Osteocyte (in vitro differentiated cells): ENCODE measurements at places on chromosomes 7 and 10. TPM values are rescaled to one million over a fixed set of nuclear protein-coding genes. Genes with fewer than 3 reads are reported as not detected.

GRCh38 chr7:135980012-135980551 lies 2.9 kb upstream of the MTPN start:
- H3K27ac ChIP-seq, result no peak overlapping the region
- peaks cover 19% of the 10 kb centered on the region for H3K4me1 ChIP-seq
- H3K4me3 ChIP-seq, result no peak overlapping the region
- no peaks in the 10 kb centered on the region for H3K36me3 ChIP-seq

DNA sequence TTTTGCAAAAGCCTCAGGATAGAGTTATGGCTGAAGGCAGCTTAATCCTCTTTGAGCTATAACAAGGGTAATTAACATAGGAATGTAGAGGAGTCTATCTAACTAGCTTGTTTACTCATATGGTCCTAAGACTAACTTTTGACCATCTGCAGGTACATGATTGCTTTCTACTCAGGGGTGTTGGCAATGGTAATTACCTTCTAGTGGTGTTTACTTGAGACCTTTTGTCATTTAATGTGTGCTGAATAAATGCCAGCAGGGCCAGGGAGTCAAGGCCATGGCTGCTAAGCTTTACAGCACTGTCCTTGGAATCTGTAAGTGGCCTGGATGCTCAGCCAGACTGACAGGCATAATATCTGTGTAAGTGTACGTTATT lies 1325.0 kb downstream of the XPNPEP1 start:
- H3K4me3 ChIP-seq, result no peak overlapping the region
- no peak for DNase-seq
- H3K27ac ChIP-seq, result no peak overlapping the region
- H3K4me1 ChIP-seq, result no peaks in the 10 kb centered on the region

DNA sequence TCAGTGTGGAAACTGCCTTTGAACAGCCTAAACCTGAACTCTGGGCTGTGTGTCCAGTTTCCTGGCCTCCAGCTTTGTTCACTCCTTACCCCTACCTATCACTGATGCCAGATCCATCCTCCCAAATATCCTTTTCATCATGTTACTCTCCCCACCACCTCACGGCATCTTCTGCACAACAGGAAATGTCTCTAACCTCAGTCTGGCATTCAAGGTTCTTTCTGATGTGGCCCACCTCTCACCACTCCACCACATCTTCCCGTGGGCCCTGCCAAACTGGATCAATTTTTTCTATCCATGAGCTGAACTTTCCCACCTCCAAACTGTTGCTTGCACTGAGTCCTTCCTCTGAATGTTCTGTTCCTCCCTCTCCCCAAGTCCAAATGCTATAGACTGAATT lies 35.8 kb upstream of the MAP3K8 start:
- H3K4me3 ChIP-seq, result no peak overlapping the region
- H3K4me1 ChIP-seq, result peaks cover 16% of the 10 kb centered on the region
- no peak for DNase-seq

DNA sequence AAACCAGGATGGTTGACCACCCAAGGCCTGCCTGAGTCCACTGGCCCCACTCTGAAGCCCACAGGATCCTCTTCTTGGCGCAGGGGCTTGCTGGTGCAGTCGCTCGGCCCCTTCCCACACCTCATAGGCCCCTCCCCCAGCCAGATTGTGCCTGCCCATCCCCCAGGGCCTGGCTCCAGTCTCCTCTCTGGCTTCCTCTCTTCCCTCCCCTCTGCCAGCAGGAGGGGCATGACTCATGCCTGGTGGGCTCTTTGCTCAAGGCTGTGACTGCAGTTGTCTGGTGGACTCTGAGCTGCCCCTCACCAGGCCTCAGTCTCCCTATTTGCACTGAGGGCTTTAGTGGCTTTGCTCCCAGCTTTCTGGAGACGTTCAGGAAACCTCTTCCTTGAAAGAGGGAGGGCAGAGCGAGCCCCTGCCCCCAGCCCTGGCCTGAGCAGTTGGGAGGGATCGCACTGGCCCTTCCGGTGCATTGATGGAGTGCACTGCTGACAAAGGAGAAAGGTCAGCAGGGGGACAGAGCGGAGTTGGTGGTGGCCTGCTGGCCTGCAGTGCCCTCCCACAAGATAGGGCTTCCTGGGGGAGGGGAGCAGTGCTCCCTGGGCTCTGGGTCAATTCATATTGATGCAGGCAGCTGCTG lies 60.7 kb downstream of the ZMIZ1 start:
- no peak for DNase-seq
- no peaks in the 10 kb centered on the region for H3K27me3 ChIP-seq
- H3K36me3 ChIP-seq, result peaks cover 22% of the 10 kb centered on the region
- H3K27ac ChIP-seq, result peak overlapping the region; percentile 70

- no peaks in the 10 kb centered on the region for H3K27me3 ChIP-seq
- no peak overlapping the region for H3K4me3 ChIP-seq
- peaks cover 63% of the 10 kb centered on the region for H3K4me1 ChIP-seq
- peak overlapping the region; percentile 60 for H3K27ac ChIP-seq
Measured at GRCh38 chr10:28566458-28567015, 33.6 kb downstream of the WAC start.

DNA sequence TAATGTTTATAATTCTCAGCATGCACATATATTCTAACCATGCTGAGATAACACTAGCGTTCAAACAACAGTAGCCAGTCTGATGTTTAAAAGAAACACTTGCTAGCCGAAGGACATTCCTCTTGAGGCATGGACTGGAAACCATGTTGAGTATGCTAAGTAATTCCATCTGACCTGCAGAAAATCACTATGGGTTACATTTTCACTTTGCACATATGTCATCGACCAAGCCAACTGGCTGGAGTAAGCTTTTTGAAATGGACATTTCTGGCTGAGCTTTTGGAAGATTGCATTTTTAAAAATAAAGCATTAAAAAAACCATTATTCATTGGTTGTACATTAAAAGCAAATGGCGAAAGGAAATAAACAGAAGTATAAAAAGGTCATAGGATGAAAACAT lies 88.2 kb downstream of the BBS9 start:
- no peaks in the 10 kb centered on the region for H3K27me3 ChIP-seq
- no peak for DNase-seq
- no peak overlapping the region for H3K4me3 ChIP-seq
- H3K36me3 ChIP-seq, result peaks cover 14% of the 10 kb centered on the region
- H3K27ac ChIP-seq, result no peak overlapping the region
- H3K4me1 ChIP-seq, result peaks cover 4% of the 10 kb centered on the region

GRCh38 chr7:91249506-91250233 lies 14.6 kb upstream of the FZD1 start:
- no peak overlapping the region for H3K27ac ChIP-seq
- H3K4me3 ChIP-seq, result no peak overlapping the region
- no peaks in the 10 kb centered on the region for H3K27me3 ChIP-seq
- H3K36me3 ChIP-seq, result no peaks in the 10 kb centered on the region
- H3K4me1 ChIP-seq, result peaks cover 20% of the 10 kb centered on the region

- no peak for DNase-seq
- no peak overlapping the region for H3K4me3 ChIP-seq
- peaks cover 9% of the 10 kb centered on the region for H3K27me3 ChIP-seq
- H3K4me1 ChIP-seq, result no peaks in the 10 kb centered on the region
- H3K36me3 ChIP-seq, result no peaks in the 10 kb centered on the region
- no peak overlapping the region for H3K27ac ChIP-seq
Measured at GRCh38 chr10:26612151-26612915, 85.2 kb upstream of the PDSS1 start.

GRCh38 chr7:156897673-156898072 lies 4.7 kb upstream of the LMBR1 start:
- no peaks in the 10 kb centered on the region for H3K36me3 ChIP-seq
- H3K27me3 ChIP-seq, result no peaks in the 10 kb centered on the region
- H3K4me3 ChIP-seq, result no peak overlapping the region
- H3K27ac ChIP-seq, result no peak overlapping the region
- H3K4me1 ChIP-seq, result peaks cover 8% of the 10 kb centered on the region

GRCh38 chr10:112376396-112376790 lies 2.5 kb downstream of the ACSL5 start:
- no peak for DNase-seq
- no peaks in the 10 kb centered on the region for H3K36me3 ChIP-seq
- no peaks in the 10 kb centered on the region for H3K27me3 ChIP-seq
- H3K27ac ChIP-seq, result peak overlapping the region; percentile 76
- no peak overlapping the region for H3K4me3 ChIP-seq
- peaks cover 12% of the 10 kb centered on the region for H3K4me1 ChIP-seq

DNA sequence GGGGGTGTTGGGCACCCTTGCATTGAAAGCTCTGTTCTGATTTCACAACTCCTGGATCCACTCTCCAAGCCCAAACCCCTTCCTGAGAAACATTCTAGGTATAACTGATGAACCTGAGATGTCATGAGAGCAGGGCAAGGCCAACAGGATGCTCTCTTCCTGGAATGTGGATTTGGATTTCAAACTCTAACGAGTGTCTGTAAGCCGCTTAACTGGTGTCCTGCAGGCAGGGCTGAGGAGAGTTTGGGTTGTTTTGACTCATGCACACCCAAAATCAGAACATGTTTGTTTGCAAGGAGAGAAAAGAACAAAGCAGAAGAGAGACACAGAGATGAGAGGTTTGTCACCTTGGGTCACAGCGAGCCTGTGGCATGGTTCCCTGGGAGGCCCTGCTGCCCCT lies 24.6 kb upstream of the AKR1E2 start:
- no peaks in the 10 kb centered on the region for H3K27me3 ChIP-seq
- peaks cover 25% of the 10 kb centered on the region for H3K4me1 ChIP-seq
- no peak overlapping the region for H3K27ac ChIP-seq
- H3K4me3 ChIP-seq, result no peak overlapping the region
- no peak for DNase-seq

DNA sequence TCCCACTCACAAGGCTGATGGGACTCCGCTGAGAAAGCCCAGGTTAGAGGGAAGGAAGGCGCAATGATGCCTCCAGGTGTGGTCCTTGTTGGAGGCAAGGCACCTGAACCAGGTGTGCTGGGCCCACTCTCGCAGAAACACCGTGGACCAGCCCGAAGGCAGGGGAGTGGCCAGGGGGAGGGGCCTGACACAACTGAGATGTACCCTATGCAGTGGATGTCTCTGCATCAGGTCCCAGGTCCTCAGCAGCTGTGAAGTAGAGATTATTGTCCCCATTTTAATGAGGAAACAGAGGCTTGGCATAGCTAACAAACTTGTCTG lies 32.0 kb downstream of the GBX1 start:
- H3K4me1 ChIP-seq, result peaks cover 2% of the 10 kb centered on the region
- peaks cover 35% of the 10 kb centered on the region for H3K36me3 ChIP-seq
- H3K27me3 ChIP-seq, result no peaks in the 10 kb centered on the region
- no peak overlapping the region for H3K4me3 ChIP-seq

DNA sequence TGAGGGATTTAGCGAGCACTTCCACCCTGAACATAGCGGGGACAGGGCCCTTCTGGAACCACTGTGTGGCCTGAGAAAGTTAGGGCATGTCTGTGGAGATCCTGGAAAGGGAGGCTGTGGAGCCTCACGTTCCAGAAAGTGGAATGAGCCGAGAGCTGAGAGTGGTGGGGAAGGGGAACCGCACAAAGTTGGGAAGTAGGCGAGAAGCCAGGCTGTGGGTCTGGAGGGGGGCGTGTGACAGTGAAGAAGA lies 10.4 kb upstream of the PAX2 start:
- DNase-seq, result no peak
- no peak overlapping the region for H3K27ac ChIP-seq

- DNase-seq, result no peak
- no peaks in the 10 kb centered on the region for H3K4me1 ChIP-seq
- H3K4me3 ChIP-seq, result no peak overlapping the region
- no peaks in the 10 kb centered on the region for H3K36me3 ChIP-seq
- peaks cover 63% of the 10 kb centered on the region for H3K27me3 ChIP-seq
Measured at GRCh38 chr10:100811261-100811660, 65.9 kb downstream of the PAX2 start.

DNA sequence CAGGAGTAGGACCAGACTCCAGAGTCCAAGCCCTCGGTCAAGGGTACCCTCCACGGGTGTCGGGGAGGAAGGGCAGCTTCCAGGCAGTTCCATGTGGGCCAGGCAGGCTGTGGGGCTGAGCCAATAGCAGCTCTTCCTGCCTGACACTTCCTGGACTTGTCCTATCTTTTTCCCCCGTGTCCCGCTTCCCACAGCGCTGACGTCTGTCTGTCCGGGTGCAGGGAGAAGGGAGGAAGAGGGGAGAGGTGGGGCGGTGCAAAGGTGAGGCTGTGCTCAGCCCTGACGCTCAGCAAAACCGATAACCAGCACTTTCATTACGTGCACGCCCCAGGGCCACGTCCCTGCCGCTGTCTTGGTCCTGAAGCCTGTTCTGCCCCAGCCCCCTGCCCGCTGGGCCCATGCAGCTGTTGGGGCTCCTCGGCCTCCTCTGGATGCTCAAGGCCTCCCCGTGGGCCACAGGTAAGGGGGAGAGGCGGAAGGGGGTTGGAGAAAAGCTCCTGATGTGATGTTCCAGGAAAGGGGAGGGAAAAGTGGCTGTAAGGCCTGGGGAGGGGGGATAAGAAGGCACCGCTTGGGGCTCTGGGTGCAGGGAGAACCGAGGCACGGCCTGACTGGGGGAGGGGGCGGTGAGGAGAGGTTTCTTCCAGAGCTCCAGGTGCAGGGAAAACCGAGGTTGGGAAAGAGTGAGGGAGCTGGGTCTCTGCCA lies at the start of gene MUC3A:
TSS of gene MUC3A (plus strand) at position 308 of the 706 bp plus-strand sequence. CDS start at position 399, 91 bp downstream.
- H3K4me1 ChIP-seq, result no peaks in the 10 kb centered on the region
- H3K36me3 ChIP-seq, result no peaks in the 10 kb centered on the region
- no peak within 1 kb of the TSS for H3K4me3 ChIP-seq
- H3K27me3 ChIP-seq, result peaks cover 14% of the 10 kb centered on the region

DNA sequence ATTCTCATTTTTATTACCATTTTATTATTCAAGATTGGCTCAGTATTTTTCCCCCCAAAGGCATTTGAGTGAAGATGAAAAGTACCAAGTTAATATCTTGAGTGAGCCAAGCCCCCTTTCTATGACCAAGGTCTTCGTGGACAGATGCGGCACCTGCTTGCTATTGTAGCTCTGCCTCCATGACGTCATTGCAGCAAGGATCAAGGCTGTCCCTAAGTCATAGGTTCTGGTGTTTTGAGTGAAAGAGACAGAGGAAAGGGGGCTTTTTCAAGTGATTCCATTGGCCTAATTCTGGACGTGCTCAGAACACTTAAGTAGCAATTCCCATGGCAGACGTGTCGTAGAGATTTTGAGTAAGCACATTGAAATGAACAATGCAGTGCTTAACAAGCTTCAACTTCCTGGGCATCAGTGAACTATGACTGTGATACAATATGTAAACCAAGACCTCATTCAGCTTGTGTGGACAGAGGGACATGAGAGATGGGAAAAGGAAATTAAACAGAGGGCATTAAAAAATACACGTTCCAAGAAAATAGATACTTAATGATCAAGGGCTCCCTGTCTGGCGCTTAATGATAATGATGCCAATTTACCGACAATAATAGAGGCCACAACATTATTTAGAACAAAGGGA lies 248.7 kb upstream of the NPVF start:
- DNase-seq, result no peak
- H3K4me1 ChIP-seq, result no peaks in the 10 kb centered on the region
- peaks cover 39% of the 10 kb centered on the region for H3K27me3 ChIP-seq
- no peak overlapping the region for H3K4me3 ChIP-seq
- no peaks in the 10 kb centered on the region for H3K36me3 ChIP-seq
- H3K27ac ChIP-seq, result no peak overlapping the region

Gene LRIT2
- total RNA-seq, result not detected in 2 replicates

Gene SMO
- total RNA-seq, result 40.2 and 41.6 TPM in 2 replicates

Gene TCAF2
- total RNA-seq, result 2.2 and 2.5 TPM in 2 replicates

Gene SP4
- 6.4 and 9.6 TPM in 2 replicates for total RNA-seq

Gene AKR1B15
- total RNA-seq, result not detected in 2 replicates

Gene WIPF3
- not detected in 2 replicates for total RNA-seq

Gene PRXL2A
- 56.8 and 59.2 TPM in 2 replicates for total RNA-seq

Gene EEPD1
- 1.3 and 1.4 TPM in 2 replicates for total RNA-seq
